ENCODE measurements at places on chromosomes 1 and 21.

DNA sequence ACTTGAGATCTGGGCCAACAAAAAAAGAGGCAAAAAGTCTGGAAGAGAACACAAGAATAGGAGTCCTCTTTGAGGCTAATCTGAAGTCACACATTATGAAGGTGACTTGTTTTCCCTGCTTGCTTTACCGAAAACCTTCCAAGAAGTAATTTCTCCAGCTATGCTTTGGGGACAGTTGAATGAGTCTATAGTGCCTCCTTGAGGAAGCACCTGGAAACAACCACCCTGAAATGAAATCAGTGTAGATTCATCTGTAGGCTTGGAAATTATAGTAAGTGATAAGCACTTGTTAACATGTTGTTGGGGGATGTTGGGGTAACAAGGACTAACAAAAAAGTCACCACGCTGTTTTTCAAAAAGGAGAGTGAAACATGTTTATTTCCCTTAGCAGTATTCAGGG is 23.4 kb upstream of the RPTN start:
- DNase-seq: no peak

GRCh38 chr1:51733793-51734522 is 117.1 kb downstream of the OSBPL9 start:
- no peak for DNase-seq

- DNase-seq: peak; percentile 37
Measured at GRCh38 chr1:1173793-1174415, at the start of gene TTLL10. TSS of gene TTLL10 (plus strand) at chr1:1173880. CDS start at chr1:1179216, 5,336 bp downstream.

DNA sequence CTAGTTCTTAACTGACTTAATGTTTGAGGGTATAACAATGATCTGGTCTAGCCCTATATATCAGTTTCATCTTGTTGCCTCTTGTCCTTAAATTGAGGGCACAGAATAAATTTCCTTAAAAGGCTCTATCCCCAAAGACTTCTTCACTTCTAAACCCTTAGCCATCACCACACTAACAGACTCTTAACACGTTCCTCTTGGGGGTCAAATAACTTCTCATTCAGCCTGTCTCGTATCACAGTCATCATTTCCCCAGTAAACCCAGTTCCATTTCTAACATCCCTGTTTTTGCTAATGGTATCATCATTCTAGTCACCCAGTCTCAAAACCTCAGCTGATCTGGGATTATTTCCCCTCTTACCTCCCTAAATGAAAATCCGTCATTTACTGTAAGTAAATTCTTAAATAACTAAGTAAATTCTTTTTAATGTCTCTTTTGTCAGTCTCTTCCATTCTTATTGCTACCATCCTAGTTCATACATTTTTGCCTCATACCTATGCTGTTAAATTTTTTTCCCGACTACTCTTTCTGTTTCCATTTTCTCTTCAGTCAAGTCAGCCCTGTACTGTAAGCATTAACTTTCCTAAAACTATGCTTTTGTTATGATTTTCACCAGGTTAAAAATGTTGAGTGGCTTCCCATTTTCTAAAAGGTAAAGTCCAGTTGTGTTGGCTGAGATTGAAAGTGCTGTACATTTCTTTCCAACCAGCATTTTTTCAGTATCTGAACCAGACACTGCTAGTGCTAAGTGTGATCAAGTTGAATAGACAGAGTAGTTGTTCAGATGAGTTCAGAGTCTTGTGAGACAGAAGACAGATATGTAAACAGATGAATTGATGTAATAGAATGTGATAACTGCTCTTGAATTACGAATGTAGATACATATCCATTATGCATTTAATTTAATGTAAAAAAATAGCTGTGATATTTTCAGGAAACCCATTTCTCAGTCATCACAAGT is 6.9 kb downstream of the CTTNBP2NL start:
- no peak for DNase-seq

GRCh38 chr1:7539769-7540175 is 231.3 kb upstream of the VAMP3 start:
- DNase-seq: no peak

DNA sequence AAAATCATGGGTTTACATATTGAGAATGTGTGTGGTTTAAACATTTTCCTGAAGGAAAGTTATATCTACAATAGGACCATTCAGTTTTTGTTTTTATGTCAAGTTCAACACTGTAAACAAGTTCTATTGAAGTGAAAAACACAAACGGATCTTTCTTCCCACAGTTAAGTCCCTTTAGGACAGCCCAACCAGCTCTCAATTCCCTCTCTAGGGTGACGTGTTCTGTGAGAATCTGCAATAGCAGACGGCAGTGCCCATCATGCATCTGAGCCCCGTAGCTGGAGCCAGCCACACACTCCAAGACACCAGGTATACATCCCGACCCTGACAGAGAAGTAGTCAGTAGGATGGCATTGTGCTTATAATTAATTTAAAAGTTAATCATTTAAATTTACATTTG is 26.3 kb upstream of the IVNS1ABP start:
- no peak for DNase-seq

DNA sequence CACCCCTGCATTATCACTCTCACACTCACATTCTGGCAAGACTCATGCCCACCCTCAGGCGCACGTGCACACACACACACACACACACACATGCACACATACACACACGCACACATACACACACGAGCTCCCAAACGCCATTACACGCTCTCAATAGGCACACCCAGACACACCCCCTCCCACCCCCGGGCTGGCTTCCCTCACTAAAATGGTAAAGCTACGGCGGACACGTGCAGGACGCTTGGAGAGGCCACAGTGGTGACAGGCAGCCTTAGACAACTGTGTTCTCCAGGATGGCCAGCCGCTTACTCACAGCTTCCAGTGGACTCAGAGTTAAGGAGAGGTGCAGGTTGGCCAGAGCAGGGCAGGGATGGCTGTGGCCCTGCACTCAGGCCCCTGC is 10.1 kb downstream of the MATN1 start:
- DNase-seq: no peak

DNA sequence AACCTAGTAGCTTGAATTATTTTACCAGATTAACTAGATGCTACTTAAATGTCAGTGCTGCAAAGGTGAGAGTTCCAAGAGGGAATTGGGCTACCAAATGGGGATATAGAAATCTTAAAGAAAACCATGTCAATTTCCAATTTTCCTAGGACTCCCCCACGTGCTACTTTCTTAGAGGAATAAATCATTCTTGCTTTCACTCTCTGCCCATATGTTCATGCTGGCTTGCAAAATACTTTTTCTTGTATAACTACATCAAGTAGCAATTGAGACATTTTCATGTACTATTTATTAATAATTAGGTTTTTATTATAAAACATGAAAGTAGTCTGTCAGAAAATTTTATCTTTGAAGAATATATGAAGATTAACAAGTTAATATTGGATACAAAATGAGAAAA is 11.8 kb downstream of the KCNK2 start:
- no peak for DNase-seq

DNA sequence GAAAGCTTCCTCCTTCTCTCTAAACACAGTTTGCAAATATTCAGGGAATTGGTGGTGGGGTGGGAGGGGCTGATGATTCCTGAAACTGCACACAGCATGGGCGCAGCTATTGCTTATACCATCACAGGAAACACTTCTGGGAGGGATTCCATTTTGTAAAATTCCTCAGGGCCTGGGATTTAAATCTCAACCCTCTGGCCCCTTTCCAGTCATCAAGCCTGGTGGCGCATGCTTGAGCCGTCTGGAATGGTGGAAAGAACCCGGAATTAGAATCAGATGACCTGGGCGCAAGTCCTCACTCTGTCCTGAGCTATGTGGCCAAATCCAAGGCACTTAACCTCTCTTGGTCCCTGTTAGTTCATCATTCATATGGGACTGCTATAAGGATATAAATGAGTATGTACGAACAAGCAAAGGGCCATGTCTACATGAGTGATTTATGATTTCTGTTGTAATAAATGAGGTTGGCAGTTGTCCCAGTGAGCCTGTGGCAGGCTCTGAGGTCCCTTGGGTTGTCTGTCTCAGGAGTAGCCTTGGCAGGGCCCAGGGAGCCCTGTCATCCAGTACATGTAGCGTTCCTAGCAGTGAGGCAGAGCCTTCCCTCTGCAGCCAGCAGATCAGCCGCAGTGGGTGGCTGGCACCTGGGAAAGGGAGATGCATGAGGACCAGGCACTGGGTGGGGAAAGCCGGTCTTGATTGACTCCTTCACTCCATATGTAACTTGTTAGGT is 72.0 kb downstream of the MAN1C1 start:
- DNase-seq: no peak

DNA sequence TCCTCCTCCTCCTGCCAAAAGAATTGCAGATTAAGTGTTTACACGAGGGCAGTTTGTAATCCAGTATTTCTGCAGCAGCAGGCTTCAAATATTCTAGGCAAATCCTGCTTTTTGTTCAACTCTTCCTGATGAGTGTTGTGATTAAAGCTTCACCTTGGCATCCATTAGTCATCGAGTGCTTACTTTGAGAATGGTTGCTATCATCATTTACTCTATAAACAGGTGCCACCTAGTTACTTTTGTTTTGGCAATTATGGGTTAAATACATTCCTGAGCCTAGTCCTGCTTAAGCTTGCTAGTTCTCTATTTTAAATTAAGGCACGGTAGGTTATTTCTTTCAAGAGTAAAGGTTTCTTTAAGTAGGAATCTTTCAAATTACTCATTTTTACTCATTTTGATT is 20.3 kb downstream of the PDC start:
- DNase-seq: no peak

- DNase-seq: no peak
Measured at GRCh38 chr1:8194481-8195227, 123.3 kb upstream of the SLC45A1 start.

- no peak for DNase-seq
Measured at GRCh38 chr1:104933846-104934245, 1184.1 kb downstream of the AMY1C start.

GRCh38 chr1:18486195-18486594 is 5.5 kb downstream of the KLHDC7A start:
- no peak for DNase-seq

GRCh38 chr1:177328251-177328650 is 157.5 kb downstream of the BRINP2 start:
- no peak for DNase-seq

DNA sequence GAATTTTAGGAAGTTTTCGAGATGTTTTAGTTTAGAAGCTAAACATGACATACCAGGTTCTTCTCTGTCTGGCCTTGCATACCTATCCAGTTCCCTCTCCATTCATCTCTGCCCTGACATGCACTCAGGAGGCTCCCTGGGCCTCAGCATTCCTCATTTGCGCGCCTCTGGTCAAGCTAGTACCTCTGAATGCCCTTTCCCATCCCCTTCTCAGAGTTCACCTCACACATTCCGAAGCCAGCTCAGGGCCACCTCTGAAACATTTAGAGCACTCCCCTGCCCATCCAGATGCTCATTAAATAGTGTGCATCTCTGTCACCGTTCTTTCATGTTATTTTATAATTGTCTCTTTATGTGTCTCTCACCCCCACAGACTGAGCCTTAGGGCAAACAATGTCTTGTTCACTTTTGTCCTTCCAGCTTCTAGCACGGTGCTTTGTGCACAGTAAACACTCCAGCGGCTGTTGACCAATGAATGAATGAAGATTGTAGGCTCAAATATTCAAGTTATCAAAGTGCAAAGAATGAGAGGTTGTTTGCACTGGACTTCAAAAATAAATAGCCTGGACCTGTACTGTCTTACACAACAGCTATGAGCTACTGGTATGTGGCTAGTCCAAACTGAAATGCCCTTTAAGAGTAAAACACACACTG is 1.2 kb upstream of the DHCR24 start:
- no peak for DNase-seq

GRCh38 chr1:29461115-29461739 is 224.9 kb downstream of the PTPRU start:
- DNase-seq: no peak

GRCh38 chr1:6495540-6496364 is 4.3 kb upstream of the PLEKHG5 start:
- DNase-seq: no peak

DNA sequence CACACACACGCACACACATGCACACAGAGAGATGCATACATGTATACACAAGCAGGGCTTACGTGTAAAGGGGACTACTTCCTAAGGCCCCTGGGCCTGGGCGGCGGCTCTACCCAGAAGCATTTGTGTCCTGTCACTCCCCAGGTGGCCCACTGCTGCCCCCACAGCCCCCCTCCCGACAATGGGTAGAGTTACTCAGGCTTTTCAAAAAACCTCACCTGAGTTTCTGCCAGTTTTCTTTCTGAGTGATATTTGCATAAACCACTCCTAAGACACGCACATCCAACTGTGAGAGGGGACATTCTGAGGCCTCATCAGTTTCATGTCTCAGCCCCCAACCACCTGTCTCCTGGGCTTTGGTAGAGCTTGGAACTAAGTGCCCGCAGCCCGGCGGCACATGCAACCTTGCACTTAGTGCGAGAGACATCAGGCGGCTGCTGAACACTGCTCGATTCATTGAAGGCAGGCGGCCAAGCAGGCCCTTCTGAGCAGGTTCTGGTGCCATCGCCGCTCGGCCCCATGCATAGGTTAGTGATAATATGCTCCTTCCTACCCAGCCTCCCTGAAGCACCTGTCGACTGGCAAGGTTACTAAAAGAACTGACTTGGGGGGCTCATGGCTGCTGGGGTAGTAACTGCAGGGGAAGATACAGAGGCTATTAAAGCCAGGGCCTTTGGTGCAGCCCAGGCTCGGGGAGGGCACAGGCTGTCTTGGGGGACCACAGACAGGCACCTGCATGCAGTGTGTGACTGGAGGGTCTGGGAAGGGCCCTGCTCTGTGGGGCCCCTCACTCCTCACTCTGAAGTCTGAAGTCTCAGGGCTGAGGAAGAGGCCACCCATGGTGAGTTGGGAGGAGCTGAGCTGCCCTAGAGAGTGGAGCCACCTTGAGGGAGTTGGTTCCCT is 364.2 kb upstream of the VAMP3 start:
- no peak for DNase-seq

GRCh38 chr1:163357378-163357777 is 35.6 kb downstream of the NUF2 start:
- DNase-seq: no peak

DNA sequence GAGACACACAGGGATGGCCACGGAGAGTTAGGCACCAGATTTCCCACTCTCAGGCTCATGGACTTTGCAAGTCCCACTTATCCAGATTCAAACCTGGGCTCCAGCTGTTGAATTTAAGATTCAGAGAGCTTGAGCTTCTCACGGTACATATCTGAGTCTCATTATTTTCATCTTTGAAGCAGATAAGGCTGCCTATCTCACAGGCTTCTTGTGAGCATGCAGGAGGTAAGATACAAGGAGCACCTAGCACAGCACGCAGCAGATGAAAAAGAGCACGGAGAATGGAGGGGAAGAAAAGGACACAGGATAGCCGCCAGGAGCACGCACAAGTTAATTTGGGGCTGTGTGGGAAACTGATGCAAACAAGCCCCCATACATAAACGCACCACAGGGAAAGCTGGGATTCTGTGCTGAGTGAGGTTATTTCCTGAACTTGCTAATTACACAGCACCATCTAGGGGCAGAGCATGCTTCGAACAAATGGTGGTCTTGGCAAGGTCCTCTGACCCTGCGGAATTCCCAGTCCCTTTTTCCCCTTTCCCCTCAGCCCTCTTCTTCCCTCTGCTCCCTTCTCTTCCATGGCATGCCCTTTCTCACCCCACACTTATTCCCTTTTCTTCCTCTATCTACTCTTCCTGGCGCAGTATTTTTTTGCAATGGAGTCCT is 134.7 kb upstream of the VANGL1 start:
- DNase-seq: no peak

GRCh38 chr1:119447344-119448126 is 32.6 kb downstream of the HSD3B2 start:
- DNase-seq: no peak
